Left ventricle myocardium inferior (tissue), 1 donor: ENCODE measurements at places on chromosomes 6 and 20. TPM values are rescaled to one million over a fixed set of nuclear protein-coding genes. Genes with fewer than 3 reads are reported as not detected.

Gene HLA-B
- 400 TPM for total RNA-seq

Gene CDSN
- not detected for total RNA-seq

Gene MROH8
- 3.6 TPM for total RNA-seq

Gene SLC17A2
- total RNA-seq = not detected

DNA sequence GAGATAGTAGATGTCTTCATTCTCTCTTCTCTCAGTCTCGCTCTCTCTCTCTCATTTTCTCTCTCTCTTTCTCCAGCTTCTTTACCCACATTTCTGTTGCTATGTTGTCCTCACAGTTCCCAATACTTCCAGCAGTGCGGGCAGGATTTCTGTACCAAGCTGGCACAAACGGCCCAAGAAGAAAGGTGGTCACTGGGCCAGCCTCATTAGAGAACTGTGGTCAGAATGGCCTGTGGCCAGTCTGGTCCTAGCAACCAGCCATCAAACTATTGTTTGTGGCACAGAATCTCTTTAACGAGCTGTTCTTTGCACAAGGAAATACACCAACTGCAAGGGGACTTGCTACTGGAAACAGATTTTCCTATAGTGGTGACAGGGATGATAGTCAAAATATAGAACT, 81.3 kb downstream of the SEL1L2 start:
- no peak for DNase-seq

DNA sequence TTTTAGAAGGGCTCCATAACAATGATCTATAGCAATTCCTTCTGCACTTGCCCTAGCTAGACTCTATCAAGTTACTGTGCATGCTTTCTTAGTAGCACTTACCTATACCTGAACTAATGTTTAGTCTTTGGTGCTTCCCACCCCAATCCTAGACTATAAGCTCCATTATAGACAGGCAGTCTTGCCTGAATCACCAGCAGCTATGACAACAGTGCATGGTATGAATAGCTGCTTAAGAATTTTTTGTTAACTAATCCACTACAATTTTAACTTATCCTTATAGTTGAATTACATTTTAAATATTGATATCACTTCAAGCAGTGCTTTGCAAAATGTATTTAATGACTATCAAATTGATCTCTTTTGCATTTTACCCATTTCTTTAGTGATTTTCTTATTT, 164.3 kb downstream of the RPS12 start:
- DNase-seq = no peak
